ENCODE measurements at places on chromosomes 6 and 20. TPM values are rescaled to one million over a fixed set of nuclear protein-coding genes. Genes with fewer than 3 reads are reported as not detected.

- DNase-seq: no peak
These were observed 1.3 kb downstream of the CGA start for GRCh38 chr6:87093651-87094050.

GRCh38 chr6:152356662-152357061 is 280.5 kb downstream of the SYNE1 start:
- no peak for DNase-seq

DNA sequence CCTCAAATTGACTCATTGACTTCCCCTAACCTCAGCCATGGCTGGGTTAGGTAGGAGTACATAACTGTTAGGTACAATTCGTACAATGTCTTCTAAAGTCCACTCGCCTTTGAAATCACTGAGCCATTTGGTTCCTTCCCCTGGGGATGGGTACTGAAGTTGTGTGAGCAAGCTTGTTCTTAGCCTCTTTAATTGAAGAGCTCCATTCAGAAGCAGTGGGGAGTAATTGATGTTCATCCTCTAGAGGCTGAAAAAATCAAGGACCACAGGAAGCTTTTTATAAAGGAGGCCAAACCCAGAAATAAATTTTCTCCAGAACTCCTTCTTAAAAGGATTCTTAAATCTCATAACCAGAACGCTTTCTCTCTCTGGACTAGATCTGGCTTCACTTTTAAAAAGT is 60.6 kb downstream of the ANKS1A start:
- DNase-seq: no peak

Gene MATN4
- not detected for polyA plus RNA-seq

Gene PDCD2
- polyA plus RNA-seq: 80.1 TPM

Gene ULBP3
- polyA plus RNA-seq: 16.6 TPM

Gene C6orf118
- not detected for polyA plus RNA-seq

Gene DDO
- polyA plus RNA-seq: not detected
